ENCODE measurements at places on chromosomes 3 and 15.

- DNase-seq: no peak
Observed at GRCh38 chr15:49721621-49722020, 100.8 kb downstream of the DTWD1 start.

DNA sequence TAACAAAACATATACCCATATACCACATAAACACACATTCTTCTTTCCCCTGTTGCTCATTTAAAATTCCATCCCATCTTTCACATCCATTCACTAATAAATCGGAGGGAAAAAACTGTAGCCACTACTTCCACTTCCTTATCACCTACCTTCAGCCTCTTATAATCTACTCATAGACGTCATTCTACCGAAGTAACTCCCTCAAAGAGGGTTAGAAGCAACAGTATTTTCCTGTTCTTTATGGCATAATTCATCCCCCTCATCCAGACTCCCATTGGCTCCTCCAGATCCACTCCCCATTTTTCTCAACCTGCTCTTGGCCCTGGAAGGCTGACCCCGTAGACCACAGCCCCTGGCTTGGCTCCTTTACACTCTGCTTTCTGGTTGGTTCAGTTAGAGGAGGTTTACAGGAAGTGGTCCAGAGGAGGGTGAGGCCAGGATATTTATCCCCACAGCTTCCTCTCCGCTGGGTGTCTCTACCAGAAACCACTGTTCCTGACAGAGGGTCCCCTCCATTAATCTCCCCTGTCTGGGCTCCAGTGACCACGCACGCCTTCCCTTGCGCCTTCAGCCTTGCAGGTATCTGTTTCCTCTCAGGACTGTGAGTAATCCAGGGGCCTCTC is 46.3 kb downstream of the FMN1 start:
- no peak for DNase-seq

GRCh38 chr15:64224511-64224910 is 61.7 kb upstream of the PPIB start:
- no peak for DNase-seq

- DNase-seq: no peak
Observed at GRCh38 chr3:15174953-15175352, 31.1 kb upstream of the CAPN7 start.

DNA sequence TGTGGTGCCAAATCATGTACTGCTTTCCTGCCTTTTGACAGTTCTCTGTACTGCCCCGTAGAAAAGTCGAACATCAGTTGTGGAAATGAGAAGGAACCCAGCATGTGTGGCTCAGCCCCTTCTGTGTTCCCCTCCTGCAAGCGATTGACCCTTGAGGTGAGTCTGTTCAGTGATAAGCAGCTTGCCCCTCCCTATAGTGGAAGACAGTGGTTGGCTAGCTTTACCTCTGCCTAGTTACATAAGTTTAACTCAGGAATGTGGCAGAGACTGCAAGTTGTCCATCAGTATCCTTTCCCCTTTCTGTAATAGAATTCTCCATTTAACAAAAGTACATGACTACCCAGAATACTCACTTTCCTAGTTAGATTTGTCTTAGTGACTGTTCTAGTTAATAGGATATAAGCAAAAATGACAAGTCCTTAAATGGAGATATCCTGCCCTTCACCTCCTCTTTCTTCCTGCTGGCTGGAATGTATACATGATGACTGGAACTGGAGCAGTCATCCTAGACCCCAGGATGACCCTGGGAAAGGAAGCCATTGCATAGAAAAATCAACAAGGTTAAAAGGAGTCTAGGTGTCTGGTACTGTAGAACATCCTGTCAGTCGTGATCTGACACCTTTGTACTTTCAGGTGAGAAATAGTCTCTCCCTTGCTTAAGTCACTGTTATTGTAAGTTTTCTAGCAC is 10.6 kb downstream of the SETMAR start:
- DNase-seq: no peak

Measured in GM19239 (cell line).